AG04450 (cell line): ENCODE measurements at places on chromosomes 2 and 18. TPM values are rescaled to one million over a fixed set of nuclear protein-coding genes. Genes with fewer than 3 reads are reported as not detected.

- no peak for DNase-seq
Measured at GRCh38 chr18:27825689-27826088, 351.2 kb downstream of the CDH2 start.

DNA sequence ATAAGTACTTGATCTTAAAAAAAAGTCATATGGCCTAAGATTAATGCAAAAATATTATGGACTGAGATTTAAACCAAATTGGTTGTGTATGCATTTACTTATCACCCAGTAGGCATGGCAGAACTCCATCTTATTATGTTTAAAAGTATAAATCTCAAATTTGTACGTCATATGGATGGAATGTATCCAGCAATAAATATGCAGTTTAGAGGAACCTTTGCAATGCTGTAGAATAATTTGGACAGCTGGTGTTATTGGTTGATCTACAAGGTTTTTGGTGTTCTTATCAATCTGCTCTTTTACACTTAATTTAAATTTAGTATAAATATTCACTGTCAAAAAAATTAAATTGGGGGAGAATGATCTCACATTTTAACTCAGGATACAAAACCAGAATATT, 640.2 kb downstream of the SATB2 start:
- no peak for DNase-seq

GPD2 gene
- 20.2 and 20.7 TPM in 2 replicates for polyA plus RNA-seq

- no peak for DNase-seq
Measured at GRCh38 chr2:127577503-127577902, 42.0 kb downstream of the MYO7B start.

DNA sequence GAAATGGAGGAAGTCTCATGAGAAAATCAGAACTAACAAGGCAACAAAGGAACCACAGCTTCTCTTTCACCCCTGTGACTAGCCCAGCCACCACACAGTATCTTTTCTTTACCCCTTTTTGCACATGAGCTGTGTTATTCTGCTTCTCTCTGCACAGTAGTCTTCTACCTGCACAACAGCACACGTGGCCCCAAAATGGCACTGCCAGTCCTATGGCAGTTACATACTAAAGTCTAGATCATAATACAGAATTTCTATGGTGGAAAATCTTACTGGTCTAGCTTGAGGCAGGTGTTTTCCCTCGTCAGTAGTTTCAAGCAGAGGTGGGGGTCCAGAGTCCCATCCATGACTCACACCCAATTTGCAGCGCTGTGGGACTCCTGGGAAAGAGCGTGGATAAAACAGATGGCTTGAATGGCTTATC, 177.7 kb downstream of the DIS3L2 start:
- no peak for DNase-seq

DNA sequence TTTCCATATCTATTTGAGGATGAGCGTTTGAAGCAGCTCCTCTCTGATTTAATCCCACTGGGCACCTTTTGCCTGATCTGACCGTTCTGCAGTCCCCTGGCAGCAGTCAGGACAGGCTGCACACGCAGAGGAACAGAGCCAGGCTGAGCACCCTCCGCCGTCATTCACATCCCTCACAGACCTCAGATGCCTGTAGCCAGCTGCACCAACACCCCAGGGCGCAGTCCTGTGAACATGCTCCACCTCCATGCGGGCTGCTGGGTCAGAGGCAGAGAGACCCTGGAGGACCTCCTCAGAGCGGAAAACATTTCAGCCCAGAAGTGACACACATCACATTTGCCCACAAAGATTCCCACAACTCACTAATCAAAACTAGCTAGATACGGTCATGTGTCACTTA, 146.1 kb downstream of the SEPTIN10 start:
- no peak for DNase-seq

GRCh38 chr18:74183130-74183529, 34.8 kb downstream of the TIMM21 start:
- no peak for DNase-seq

- peak; percentile 20 for DNase-seq
Measured at GRCh38 chr2:235598532-235599531, 105.0 kb downstream of the AGAP1 start.

LYPD6B gene
- polyA plus RNA-seq = 0.21 and 0.26 TPM in 2 replicates
